ENCODE measurements at places on chromosomes 1 and 21.

- DNase-seq = no peak
These were observed 54.7 kb downstream of the STUM start for GRCh38 chr1:226603022-226603857.

DNA sequence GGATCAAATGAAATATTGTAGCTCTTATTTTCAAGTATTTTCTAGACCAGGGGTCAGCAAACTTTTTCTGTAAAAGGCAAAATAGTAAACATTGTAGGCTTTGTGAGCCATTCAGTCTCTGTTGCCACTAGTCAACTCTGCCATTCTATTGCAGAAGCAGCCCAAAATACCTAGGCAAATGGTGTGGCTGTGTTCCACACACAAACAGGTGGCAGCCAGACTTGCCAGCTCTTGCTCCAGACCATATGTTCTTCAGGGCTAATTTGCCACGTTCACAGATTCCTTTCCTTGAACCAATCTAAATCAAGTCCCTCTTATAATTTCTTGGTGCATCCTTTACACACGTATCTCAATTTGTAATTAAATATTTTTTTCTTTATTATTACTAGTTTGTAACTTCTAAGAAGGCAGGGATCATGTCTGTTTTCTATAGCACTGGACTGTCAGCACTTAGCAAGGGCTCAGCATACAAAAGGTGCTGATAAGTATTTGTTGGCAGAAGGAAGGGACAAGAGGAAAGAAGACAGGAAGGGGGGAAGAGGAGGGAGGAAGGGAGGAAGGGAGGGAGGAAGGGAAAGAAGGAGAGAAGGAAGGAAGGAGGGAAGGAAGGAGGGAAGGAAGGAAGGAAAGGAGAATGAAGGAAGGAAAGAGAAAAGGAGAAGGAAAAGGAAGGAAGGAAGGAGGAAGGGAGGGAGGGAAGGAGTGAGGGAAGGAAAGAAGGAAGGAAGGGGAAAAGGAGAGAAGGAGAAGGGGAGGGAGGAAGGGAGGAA is 106.5 kb upstream of the EDEM3 start:
- no peak for DNase-seq

- no peak for DNase-seq
These were observed 12.3 kb downstream of the OR2T11 start for GRCh38 chr1:248622570-248623001.

- DNase-seq = no peak
These were observed 177.7 kb downstream of the VAV3 start for GRCh38 chr1:107787299-107787698.

DNA sequence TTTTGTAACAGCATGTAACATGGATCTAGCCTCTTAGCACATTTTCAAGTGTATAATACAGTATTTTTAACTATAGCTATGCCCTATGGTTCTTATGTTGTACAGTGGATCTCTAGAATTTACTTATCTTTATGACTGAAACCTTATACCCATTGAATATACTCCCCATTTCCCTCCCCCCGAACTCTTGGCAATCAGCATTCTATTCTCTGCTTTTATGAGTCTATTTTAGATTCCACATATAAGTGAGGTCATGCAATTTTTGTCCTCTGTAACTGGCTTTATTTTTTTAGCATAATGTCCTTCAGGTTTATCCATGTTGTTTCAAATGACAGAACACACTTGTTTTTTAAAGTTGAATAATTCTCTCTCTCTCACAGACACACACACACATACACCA is 3.1 kb upstream of the GBP6 start:
- DNase-seq = no peak

GRCh38 chr21:34852448-34852847 is 183.7 kb downstream of the CLIC6 start:
- DNase-seq = no peak

- DNase-seq = no peak
These were observed 7.2 kb downstream of the RER1 start for GRCh38 chr1:2398871-2399270.

DNA sequence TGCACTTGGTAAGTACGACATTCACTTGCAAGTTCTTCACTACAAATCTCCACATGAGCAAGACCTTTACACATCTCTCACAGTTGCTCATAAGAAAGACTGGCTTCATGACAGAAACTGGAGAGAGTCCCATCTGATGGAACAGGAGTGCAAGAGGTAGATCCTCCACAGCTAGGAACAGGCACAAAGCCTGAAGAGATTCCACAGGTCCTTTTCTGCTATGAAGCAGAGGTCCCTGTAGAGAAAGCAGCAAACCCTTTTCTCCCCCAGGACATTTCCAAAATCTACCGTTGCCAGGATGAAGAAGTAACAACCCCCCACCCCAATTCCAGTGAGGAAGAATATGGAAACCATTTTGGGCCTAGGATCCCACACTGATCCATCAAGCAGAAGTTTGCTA is 47.3 kb downstream of the EIF4G3 start:
- DNase-seq = no peak

- DNase-seq = no peak
These were observed 10.2 kb downstream of the PRKAB2 start for GRCh38 chr1:147162093-147162492.

DNA sequence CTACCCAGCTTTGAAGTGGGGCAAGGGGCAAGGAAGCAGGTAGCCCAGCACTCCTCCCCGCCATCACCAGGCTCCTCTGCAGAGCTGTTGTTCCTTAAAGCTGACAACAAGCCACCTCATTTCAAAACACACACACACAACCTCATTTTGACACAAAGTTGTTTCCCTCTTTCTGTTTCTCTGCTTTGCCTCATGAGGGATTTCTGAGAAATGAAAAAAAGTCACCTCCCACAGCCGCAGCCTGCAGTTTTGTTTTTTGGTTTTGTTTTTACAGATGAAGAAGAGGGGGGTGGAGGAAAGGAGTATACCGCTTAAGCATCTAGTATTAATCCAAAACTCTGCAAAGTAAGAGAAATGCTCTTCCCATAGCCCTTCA is 12.1 kb downstream of the MCL1 start:
- DNase-seq = no peak

- no peak for DNase-seq
These were observed 7.4 kb upstream of the MEX3A start for GRCh38 chr1:156089704-156090103.

DNA sequence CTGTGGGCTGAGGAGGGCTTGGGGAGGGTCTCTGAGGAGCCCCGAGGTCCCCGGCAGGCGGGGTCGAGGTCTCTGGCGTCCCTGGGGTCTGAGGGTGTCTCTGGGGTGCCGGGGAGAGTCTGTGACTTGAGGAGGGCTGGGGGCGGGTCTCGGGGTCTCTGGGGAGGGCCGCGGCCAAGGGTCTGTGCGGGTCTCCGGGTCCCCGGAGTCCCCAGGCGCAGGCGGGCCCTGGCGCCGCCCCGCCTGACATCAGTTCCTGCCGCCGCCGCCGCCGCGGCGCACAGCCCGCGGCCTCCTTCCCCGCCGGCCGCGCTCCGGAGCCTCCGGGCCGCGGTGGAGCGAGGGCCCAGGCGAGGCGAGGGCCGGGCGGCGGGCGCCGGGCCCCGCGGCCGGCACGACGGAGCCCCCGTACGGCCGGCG is at the start of gene PLEKHM2:
Gene PLEKHM2 (plus strand): TSS at position 279 of the 420 bp plus-strand sequence. CDS start 239 bp downstream, outside the sequence.
- no peak for DNase-seq

DNA sequence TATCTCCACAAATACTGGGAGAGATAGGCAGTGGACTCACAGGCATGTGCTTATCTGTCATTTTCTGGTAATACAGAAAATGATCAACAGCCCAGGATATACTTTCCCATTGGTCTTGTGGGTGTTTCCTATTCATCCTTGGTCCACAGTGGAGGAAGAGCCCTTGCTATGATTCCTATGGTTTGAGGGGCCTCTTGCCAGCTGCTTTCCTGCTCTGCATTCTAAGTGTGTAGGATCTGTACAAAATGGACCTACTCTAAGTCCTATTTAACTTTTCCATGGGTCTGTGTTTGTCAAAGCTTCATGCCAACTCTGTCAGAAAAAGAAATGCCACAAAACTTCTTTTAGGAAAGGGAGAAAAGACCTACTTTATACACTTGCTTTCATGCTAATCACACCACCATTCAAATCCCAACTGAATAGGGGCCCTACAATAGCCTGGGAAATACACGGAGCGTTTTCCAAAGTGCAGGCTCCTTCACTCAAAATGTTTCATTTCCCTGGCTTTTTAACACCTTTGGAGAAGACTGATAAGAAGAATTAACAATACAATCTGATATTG is 16.4 kb downstream of the PLPP3 start:
- no peak for DNase-seq

DNA sequence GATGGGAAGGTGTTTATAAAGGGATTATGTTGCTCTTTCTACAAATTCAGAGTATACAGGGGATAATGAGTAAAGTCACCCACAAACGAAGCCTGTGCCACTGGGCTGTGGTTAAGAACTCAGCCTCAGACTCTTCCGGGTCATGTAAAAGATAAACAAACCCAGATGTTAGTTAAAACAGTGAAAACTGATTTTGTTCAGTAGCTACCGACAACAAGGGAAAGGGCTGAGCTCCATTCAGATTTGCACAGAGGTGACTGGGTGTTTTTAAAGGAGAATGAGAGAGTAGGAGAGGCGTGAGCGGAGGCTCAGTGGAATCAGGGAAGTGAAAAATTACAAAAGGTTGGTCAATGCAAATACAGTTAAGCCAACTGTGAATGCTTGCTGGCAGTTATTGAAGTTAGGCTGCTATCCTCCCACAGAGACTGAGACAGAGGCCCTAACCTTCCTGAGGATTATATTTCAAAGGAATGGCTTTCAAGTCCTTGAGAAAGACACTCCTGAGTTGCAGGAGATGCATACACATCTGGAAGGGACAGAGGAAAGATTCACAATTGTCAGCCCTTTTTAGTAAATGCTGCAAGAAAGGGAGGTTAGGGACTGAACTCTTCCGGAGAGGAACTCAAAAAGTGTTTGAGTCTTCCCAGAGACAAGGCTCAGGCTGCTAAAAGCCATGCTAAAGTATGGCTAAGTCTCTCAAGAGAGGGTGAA is 29.9 kb upstream of the SAMD13 start:
- DNase-seq = no peak

DNA sequence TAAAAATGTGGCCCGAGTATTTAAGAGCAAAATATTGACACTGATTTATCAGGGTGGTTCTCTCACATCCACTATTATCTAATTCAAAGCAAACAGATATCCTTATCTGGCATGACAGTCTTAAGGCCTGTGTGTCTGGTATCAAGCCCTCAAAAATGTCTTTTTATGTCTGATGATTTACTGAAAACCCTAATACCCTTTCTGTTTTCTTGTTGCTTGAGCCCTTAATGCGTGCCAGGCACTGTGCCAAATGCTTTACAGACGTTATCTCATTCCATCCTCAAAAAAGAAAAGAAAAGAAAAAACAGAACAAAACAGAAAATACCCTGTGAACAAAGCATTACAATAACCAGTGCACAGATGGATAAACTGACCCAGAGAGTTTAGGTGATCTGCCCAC is 5.7 kb downstream of the DUSP23 start:
- DNase-seq = no peak

DNA sequence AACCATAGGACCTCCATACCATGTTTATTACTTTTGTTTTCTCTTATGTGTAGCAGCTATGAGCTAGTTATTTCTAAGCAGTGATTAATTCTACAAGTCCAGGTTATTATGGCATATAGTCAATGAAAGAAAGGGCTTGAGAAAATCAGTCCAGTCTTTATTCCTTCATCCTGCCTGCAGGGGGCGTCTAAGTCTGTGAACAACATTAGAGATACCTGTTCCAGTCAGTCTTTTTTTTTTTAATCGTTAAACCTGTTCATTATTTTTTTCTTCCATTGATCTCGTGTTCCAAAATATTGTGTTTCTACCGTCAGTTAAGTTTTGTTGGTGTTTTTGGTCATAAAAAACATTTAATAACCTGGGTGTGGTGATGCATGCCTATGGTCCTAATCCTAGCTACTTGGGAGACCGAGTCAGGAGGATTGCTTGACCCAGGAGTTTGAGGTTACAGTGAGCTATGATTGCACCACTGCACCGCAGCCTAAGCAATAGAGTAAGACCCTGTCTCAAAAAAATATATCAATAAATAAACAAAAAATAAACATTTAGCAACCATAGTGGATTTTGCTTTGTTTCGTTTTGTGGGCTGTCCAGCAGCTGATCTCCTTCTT is 29.4 kb upstream of the CD2 start:
- DNase-seq = no peak

DNA sequence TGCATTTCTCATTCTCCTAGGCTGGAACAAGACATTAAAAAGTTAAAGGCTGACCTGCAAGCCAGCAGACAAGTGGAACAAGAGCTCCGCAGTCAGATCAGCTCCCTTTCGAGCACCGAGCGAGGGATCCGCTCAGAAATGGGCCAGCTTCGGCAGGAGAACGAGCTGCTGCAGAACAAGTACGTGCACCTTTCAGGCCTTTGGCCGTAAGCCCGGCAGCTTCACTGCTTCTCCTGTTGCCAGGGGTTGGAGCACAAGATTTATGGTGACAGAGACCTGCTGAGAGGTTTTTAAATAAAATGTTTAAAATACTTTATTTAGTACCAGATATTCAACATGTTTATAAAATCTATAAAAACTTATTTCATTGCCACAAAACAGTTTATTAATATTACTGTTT is 53.4 kb downstream of the MACO1 start:
- no peak for DNase-seq

DNA sequence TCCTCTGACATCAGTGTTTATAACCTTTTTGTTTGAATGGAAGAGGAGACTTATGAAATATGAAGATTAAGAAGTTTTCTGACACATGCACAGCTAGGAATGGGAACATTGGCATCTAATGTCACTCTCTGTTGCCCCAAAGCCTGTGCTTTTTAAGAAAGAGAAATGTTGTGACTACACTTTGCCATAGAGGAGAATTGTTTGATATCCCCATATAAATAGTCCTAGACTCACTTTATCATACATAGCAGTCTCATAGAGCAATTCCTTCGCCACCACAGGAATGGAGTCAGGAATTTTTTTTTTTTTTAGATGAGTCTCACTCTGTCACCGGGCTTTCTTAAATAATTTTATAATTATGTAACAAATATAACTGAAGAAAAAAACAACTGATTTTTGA is 1.5 kb downstream of the KRTAP21-3 start:
- no peak for DNase-seq

DNA sequence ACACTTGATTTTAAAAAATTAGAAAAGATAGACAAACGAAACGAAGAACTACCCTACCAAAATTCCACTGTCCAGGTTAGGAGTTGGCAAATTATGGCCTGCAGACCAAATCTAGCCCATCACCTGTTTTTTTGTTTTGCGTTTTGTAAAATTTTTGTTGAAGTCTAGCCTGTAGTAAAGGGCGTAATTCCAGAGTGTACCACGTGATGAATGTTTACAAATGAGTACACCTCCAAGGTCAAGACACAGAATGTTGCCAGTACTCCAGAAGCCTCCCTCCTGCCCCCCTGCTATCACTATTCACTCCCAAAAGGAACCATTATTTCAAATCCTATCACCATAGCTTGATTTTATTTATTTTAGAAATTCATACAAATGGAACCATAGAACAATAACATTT is 17.1 kb upstream of the PODN start:
- no peak for DNase-seq

GRCh38 chr1:238562341-238562740 is 671.6 kb upstream of the ZP4 start:
- DNase-seq = no peak

- DNase-seq = no peak
These were observed 106.8 kb downstream of the LMO4 start for GRCh38 chr1:87435484-87435883.

GRCh38 chr1:112790920-112791722 is 76.0 kb upstream of the PPM1J start:
- no peak for DNase-seq

- no peak for DNase-seq
These were observed 431 bp downstream of the EEIG2 start for GRCh38 chr1:108560189-108560873.

GRCh38 chr1:24886241-24886640 is 43.8 kb downstream of the RUNX3 start:
- DNase-seq = no peak

- no peak for DNase-seq
These were observed 8.4 kb upstream of the IL12RB2 start for GRCh38 chr1:67299296-67299695.

Data from brain pericyte (primary cell).